Mucosa of descending colon (tissue), 3 donors: ENCODE measurements at places on chromosomes 1 and 21.
A peak's percentile ranks its signal among the peaks of the same experiment; 100 is the strongest.

- no peak for DNase-seq
Measured at GRCh38 chr1:181284978-181285377, 196.5 kb downstream of the IER5 start.

GRCh38 chr1:187568067-187568466 lies 739.3 kb downstream of the PLA2G4A start:
- no peak for DNase-seq

DNA sequence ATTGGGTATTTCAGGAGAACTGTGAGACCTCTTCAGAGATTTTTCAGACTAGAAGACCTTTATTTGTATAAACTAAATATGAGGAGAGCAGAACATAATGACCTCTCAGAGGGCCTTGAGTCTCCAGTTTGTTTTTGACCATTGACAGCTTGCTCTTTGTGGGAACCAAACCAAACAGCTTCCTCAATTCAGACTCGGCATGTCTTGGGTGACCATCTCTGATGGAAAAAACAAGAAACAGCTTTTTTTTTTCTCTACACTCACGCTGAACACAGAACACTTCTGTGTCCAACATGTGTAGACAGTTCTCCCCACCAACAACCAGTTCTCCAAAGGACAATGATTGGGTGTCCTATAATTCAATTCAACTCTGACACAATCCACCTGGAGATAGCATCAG lies 11.5 kb downstream of the ATP1A4 start:
- no peak for DNase-seq

DNA sequence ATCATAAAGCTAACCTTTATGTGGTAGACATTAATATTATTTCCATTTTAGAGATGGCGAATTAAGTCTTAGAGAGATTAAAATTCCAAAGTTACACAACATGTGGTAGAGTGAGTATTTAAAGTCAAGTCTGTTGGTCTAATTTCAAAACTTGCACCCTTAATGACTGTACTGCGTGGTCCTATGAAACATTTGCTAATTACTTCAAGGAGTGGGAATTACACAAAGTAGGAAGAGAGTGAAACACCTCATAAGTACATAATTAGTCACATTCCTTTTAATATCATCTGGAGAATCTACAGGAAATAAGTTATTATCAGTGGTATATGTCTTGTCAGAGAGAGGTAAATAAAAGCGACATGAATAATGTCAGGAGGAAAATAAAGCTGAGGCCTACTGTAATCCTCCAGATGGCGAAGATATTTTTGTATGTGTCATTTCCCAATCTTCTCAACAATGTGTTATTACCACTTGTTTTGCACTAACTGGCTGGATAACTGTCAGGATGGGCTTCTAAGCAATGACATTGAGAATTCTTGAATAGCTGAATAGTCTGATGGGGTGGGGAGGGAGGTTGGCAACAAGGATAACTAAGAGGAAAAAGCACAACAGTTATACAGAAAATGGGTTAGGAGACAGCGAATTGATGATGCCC lies 95.5 kb downstream of the TNFSF18 start:
- DNase-seq: no peak

GRCh38 chr1:38013227-38013622 lies 691 bp downstream of the UTP11 start:
- DNase-seq: no peak

DNA sequence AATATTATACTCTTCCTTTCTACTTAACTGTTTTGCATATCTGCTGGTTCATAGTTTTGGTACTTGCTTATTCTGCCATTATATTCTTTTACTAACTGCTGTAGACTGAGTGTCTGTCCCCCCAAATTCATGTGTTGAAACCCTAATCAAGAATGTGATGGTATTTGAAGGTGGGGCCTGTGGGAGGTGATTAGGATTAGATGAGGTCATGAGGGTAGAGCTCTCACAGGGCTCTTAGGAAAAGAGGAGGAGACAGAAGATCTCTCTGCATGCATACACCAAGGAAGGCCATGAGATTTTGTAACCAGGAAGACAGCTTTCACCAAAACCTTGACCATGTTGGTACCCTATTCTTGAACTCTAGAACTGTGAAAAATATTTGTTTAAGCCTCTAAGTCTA lies 354.1 kb upstream of the B3GALT2 start:
- DNase-seq: no peak

- DNase-seq: no peak
Measured at GRCh38 chr1:89946532-89946931, 48.4 kb upstream of the ZNF326 start.

- DNase-seq: no peak
Measured at GRCh38 chr1:74714429-74715235, 18.2 kb downstream of the CRYZ start.

- no peak for DNase-seq
Measured at GRCh38 chr1:167137332-167137781, 43.5 kb downstream of the STYXL2 start.

- no peak for DNase-seq
Measured at GRCh38 chr1:101388904-101389546, 152.2 kb downstream of the S1PR1 start.

- peak; percentile 18 for DNase-seq
Measured at GRCh38 chr1:77416692-77417450, 135.1 kb downstream of the AK5 start.

GRCh38 chr1:226349801-226350518 lies 41.0 kb upstream of the LIN9 start:
- DNase-seq: no peak

DNA sequence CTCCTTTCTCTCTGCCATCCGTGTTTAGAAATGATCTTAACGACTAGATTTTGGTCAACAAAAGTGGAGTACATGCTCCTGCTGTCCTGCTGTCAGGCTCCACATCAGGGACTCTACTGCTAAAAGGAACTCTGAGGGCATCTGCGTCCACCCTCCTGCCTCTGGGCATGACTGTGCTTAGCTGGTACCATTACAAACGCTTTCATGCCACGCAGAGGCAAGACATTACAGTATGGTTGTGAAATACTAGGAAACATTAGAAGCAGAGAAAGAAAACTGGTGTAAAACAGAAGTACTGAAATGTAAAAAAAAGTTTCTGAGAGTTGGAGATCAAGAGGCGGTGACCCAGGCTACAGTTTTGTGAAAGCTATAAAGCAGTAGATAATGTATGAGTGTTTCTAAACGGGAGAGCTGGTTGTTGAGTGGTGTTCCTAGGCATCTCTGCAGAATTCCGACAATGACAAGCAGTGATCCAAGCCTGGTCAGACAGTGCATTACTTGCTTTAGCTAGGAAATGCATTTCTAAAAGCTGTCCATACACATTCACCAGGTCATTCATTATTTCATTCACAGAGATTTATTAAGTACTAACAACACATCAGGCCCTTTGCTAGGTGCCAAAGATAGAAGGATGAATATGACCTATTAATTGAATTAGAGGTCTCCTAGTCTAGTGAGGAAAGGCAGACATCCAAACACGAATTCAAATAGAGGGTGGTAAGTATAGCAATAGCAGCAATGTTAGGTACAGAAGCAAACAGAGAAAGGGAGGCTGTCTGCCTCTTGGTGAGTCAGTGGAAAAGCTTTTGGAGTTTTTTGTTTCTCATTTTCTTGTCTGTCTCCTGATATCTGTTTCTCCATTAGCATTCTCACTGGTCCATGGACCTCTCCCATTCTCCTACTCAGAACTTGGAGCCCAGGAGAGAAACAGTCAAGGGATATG lies 401.9 kb downstream of the LMO4 start:
- DNase-seq: no peak

GRCh38 chr1:244965185-244966030 lies 101.1 kb upstream of the HNRNPU start:
- no peak for DNase-seq

GRCh38 chr1:44807364-44808062 lies 362 bp upstream of the DYNLT4 start:
- peak; percentile 96 for DNase-seq

DNA sequence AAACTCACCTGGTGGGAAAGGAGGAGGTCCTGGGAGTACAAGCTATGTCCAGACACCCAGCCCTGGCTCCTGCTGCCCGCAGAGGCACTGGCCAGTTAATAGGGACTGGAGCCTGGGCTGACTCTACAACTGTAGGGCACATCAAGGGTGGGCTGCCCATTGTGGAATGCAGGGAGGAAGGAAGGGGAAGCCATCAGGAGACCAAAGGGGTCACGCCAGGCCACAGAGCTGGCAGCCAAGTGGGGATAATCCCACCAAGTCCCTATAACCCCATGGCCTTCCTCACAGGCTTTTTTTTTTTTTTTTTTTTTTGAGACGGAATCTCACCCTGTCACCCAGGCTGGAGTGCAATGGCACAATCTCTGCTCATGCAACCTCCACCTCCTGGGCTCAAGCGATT lies 14.7 kb downstream of the TMEM53 start:
- DNase-seq: no peak

GRCh38 chr1:55605155-55605554 lies 390.0 kb upstream of the USP24 start:
- no peak for DNase-seq

GRCh38 chr21:40300300-40300699 lies 433.1 kb downstream of the PCP4 start:
- no peak for DNase-seq

GRCh38 chr1:235558621-235559169 lies 54.4 kb upstream of the B3GALNT2 start:
- DNase-seq: no peak

- peak; percentile 55 for DNase-seq
Measured at GRCh38 chr1:201450721-201451291, 18.2 kb downstream of the PHLDA3 start.

DNA sequence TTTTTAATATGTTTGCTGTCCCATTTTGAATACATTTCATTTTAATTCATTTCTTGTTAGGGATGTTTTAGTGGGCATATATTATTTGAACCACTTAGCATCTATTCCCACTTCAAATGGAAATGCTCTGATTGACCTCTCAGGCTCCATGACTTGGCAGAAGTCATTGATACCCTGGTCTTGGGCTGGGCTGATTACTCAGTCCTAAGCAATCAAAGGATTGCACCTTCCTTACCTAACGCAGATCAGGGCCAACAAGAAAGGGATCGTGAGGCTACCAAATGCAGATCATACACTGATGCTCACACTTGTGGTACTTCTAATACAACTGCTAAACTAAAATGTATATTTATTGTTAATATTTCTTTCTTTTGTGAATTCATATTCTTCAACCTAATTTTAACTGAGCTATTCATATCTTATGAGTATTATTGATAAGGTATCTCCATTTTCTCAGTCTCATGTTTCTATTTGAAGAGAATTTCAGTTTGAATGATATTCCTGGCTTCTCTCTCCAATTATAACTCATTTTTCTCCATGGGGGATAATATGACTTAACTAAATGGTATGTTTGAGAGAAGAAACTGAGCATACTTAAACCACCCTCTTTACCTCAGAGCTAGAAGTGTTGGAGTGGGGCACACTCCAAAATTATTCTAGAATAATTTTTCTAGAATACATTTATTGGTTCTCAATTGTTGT lies 615.5 kb upstream of the ADAMTS5 start:
- DNase-seq: no peak
